ENCODE measurements at places on chromosomes 1 and 21.

DNA sequence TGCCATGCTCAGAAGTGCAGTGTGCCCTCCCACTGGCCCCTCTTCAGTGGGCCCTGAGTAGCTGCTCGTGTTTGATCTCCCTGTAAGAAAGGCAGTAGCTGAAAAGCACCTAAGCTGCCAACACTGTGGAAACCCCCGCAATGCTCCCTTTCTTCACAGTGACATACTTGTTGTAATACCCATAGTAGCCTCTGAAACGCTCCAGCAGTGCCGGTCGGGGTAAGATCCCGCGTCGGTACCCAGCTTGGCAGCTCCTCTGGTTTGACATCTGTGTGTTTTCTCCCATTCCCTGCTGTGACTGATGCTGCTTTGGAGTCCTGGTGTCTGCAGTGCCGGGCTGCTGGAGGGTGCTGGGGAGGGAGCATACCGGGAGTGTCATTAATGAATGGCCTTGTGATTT is 3.6 kb downstream of the CHAF1B start:
- DNase-seq, result no peak

GRCh38 chr1:52595061-52595460 is 7.1 kb upstream of the GPX7 start:
- DNase-seq, result no peak

GRCh38 chr1:65424573-65424889 is 4.1 kb downstream of the LEPR start:
- DNase-seq, result no peak

DNA sequence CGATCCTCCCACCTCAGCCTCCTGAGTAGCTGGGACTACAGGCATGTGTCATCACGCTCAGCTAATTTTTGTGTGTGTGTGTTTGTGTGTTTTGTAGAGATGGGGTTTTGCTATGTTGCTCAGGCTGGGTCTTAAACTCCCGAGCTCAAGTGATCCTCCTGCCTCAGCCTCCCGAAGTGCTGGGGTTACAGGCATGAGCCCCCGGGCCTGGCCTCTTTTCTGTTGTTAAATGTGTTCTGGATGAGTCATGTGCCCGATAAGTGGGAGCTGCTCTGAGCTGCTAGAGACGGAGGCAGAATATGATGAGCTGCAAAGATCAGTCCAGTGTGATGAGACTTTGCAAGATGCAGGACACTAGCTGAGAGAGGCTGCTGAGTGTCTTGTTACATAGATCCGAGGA is 75.5 kb downstream of the VPS13D start:
- no peak for DNase-seq

- no peak for DNase-seq
These were observed 316.9 kb upstream of the ADGRL4 start for GRCh38 chr1:79323239-79324025.

DNA sequence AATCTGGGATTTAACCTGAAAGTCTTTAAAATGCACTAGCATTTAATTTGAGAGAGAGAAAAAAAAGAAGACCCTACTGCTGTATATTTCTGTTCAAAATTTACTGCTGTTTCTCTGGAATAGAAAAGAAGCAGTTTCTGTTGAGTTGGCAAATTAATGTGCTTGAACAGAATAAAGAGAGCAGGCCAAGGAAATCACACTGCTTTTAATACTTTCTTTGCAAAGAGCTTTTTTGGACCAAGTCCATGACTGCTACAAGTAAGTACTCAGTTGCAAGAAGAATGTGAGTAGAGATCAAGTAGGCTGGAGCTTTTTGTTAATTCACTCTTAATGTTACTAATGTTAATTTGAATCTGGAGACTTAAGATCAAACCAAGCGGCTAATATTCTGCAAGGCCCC is 336.2 kb upstream of the SGIP1 start:
- DNase-seq, result no peak

DNA sequence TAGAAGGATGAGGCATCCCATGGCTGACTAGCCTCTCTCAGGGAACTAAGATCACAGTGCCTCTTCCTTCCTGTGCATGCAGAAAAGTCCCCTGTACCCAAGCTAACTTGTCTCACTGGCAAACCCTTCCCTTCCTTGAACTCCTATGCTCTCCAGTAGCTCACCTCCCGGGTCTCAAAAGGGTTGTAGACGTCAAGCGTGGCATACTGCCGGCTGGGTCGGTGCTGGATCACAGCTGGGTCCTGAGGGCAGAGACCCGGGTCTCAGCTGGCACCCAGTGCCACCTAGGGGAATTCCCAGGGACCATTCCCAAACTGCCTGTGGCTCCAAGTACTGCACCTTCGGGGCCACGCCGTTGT is 688 bp downstream of the SCAMP3 start:
- DNase-seq, result no peak

DNA sequence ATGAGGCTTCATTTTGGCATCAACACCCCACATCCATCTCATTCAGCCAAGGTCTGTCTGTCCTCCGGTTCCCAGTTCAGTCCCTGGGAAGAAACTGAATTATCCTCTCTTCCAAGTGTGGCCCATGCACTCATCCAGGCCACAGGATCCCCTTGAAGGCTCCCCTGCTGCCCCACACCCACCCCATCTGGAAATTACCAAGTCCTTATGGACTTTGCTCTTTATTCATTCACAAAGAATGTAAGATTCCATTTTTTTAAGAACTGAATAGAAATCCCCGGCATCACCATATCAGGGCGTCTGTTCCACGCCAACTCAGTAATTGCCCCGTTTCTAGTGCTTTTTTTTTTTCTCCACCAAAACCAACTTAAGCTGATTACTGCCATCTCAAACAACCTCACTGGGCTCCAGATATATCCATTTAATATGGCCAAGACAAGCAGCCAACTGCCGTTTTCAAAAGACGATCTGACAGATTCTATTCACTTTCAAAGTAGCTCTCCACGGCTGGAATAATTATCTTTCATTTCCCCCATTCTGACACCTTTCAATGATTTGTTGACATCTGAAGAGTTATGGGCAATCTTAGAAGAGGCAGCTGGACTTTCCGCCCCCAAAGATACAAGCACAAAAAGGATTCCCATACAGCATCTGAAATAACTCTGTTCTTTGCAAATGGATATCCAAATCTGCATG is 55.9 kb downstream of the OLIG1 start:
- no peak for DNase-seq

- no peak for DNase-seq
These were observed 350.0 kb downstream of the SIPA1L2 start for GRCh38 chr1:232279909-232280400.

- DNase-seq, result no peak
These were observed 6.9 kb upstream of the FBLIM1 start for GRCh38 chr1:15751717-15752116.

- DNase-seq, result no peak
These were observed 186.1 kb downstream of the CLEC20A start for GRCh38 chr1:178310685-178311105.

GRCh38 chr1:150165622-150166612 is 16.2 kb downstream of the PLEKHO1 start:
- DNase-seq, result no peak

- no peak for DNase-seq
These were observed 1.4 kb downstream of the MMEL1 start for GRCh38 chr1:2631136-2632050.

DNA sequence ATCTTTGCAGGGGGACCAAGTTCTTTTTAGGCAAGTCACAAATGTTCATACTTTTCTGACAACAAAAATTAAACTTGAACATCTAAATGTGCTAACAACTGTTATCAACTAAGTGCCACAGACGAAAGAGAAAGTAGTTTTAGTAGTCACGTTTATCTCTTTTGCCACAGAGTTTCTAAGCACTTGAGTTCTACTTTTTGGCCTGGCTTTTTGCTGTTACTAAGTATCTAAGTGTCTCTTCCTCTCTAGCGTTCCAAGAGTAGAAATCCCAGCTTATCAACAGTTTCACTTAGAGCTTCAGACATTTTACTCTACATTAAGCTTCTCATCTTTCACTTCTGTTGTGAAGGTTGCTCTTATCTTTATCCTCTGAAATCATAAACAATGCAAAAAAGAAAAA is 34.2 kb downstream of the GATAD2B start:
- DNase-seq, result no peak

- DNase-seq, result no peak
These were observed 355.2 kb downstream of the SMYD3 start for GRCh38 chr1:246151796-246152434.

- DNase-seq, result no peak
These were observed 9.8 kb downstream of the TNFRSF9 start for GRCh38 chr1:7930645-7931445.

GRCh38 chr21:36877741-36878140 is 88.7 kb downstream of the HLCS start:
- no peak for DNase-seq

GRCh38 chr21:45041351-45041805 is 33.0 kb upstream of the ADARB1 start:
- no peak for DNase-seq

DNA sequence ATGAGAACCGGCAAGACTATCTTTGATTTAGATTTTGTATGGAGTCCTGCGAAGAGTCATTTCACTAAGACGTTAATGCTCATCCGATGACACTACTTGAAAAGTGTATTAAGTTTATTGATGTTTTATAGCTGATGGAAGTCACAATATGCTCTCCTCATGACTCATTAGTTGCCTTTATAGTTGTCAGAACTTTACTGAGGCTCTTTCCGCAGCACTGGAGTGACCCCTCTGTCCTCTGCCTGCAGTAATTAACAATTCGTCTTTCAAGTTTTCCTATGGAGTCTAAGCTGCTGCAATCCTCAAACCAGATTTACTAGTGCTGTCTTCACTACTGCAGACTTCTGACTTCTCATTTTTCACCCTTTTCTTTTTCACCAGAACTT is 853 bp downstream of the USP16 start:
- DNase-seq, result no peak

- DNase-seq, result no peak
These were observed 126.1 kb downstream of the PPIAL4G start for GRCh38 chr1:148357037-148357436.

DNA sequence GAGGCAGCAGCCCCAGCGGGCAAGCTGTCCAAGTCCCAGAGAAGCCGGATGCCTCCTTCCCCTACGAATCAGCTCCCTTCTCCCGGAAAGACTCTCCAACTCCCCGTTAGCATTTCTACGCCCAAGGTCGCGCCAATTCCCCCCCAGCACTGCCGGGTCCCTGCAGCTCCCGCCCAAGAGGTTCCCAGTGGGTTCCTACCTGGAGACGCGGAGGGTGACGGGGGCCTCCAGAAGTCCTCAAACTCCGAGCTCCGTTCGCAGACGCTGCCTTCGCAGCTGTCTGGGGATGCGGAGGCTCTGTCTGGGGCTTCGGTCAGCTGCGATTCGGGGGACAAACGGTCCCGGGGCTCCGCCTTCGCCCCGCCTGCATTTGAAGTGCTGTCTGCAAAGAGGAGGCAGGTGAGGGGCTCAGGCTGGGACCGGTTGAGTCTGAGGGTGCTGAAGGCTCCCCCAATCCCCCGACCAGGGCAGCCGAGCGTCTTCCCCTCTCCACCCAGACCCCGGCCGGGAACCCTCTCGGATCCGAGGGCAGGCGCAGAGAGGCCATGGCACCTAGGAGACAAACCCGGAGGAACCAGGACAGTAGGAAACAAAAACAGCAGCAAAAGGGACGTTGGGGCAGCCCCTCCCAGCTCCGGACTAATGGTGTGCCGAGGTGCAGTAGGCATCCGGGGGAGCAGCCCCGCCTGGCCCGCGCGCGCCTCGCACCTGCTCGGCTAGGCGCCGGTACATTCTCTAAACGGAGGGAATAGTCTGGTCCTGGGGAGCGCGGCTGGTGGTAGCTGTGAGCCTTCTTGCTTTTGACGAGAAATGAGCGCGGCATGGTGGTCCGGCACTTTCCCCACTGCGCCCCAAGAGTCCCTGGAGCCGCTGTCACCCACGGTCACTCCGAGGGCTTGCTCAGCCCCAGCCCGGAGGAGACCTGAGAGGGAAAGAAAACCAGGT is 3.8 kb downstream of the GFI1 start:
- no peak for DNase-seq

DNA sequence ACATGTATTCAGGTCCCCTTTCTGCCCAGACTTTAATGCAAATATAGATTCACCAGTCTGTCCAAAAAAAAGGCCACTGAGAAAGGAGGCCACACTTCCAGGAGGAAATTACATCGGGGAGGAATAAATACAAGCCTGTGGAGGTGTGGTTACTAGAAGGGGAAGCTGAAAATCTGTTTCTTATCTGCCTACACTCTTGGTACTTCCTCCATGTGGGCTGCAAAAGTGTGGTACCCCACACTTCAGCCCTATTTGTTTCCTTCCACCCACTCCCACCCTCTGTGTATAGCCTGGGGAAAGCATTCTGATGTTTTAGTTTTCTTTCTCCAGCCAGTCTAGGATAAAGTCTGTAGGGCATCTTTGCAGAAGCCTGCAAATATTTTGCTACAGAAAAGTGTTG is 38.4 kb downstream of the UTP25 start:
- no peak for DNase-seq

- no peak for DNase-seq
These were observed 588.3 kb upstream of the PBX1 start for GRCh38 chr1:163970699-163971098.

- DNase-seq, result no peak
These were observed 35.0 kb downstream of the UCK2 start for GRCh38 chr1:165862448-165862847.

DNA sequence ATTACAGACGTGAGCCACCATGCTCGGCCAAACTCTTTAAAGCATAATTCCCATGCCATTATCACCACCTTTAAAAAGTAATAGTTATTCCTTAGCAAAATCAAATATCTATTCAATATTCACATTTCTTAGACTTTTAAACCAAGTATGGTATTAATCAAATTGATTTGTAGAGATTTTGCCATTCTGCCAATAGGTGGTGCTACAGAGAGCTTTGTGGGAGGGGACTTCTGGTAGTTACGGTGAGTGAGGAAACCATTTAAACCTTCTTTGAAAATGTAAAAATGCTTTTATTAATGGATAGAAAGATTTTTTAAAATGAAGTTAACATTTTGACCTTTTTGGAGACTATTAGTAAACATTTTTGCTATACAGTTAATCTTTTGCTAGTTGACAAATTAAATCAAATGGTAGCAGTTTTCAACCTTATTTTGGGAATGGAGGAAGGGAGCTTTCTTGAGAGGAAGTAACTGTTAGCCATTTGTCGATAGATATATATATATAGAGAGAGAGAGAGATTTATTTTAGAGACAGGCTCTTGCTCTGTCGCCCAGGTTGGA is 19.3 kb downstream of the IARS2 start:
- DNase-seq, result peak; percentile 8

- DNase-seq, result no peak
These were observed 175.5 kb upstream of the NCAM2 start for GRCh38 chr21:20822666-20823065.

GRCh38 chr21:31502537-31503143 is 156.9 kb upstream of the SOD1 start:
- DNase-seq, result no peak
